ENCODE measurements at places on chromosomes 2 and 18.
A peak's percentile ranks its signal among the peaks of the same experiment; 100 is the strongest.

DNA sequence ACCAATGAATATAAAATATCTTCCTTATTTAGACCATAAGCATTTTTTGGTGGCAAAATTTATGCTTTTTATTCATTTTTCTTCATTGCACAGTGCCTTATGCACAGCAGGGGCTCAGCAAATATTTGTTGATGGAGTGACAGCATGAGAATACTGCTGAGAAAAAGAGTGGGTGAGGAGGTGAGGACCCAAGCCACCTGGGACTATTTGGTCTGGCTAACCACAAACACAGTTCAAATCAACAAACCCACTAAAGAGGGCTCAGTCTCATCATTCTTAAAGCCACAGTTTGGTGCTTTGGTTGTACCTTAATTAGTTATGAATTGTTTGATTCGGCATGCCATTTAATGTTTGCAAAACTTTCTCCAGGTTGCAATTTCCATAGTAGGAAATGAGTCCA is 183.5 kb upstream of the ZNF521 start:
- no peak for DNase-seq

DNA sequence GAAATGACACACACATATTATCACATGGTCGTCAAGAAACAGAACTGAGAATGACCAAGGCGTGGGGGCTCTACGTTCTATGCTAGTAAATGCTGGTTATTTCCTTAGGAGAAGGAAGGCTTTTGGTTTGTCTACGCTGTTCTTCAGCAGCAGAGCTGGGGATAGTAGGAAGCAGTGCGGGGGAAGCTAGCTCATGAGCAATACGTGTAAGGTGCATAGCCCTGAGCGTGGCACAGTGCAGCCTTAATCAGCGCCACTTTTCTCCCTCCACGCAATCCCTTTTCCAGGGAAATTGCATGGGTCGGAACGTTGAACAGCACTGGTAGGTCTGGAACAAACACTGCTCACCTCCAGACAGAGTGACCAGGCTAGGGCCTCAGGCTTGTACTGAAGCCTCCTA is 199.6 kb upstream of the FBXO11 start:
- no peak for DNase-seq

DNA sequence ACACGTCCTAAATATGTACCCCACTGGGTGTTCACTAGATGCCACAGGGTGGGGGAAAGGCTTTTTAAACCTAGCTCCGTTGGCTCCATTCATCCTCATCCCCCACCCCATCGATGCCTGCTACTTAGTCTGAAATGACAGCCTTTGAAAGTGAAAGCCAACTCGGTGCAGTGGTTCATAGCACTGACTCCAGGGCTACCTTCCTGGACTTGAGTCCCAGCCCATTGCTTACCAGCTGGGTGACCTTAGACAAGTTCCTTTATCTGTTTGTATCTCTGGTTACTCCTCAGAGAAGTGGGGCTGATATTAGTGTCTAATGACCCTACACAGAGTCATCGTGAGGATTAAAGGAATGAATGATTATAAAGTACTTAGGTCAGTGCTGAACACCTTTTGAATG is 24.4 kb downstream of the EHD3 start:
- no peak for DNase-seq

DNA sequence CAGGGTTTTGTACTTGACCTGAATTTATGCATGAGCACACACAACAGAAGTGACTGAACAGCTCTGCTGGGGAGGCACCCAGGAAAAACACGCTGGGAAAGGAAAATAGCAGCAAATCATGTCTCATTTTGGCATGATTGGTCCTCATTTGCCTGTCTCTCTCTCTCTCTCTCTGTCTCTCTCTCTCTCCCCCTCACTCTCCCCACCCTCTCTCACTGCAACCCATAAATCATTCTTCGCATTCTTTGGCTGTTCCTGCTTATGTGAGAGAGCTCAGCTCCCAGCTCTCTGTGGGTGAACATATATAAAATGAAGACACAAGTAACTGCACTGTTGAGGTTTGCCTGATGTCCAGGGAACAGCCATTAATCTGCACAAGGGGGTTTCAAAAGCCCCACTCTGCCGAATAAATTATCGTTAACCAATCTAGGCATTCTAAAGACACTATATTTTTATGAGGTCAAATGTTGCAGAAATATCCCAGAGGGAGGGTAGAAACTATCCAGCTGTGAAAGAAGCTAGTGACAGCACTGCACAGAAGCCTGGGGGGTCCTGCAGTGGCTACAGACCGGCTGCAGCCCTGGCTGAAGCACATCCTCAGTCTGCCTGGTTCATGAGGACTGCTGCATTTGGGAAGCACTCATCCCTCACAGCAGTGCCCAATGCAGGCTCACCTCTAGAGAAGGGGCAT is 260.3 kb downstream of the AFF3 start:
- peak; percentile 65 for DNase-seq

GRCh38 chr2:238155051-238155760 is 3.6 kb upstream of the ERFE start:
- no peak for DNase-seq
